CD4-positive, alpha-beta T cell treated with Interleukin-1 beta for 1 hour (primary cell): ENCODE measurements at places on chromosomes 2 and 18.

- DNase-seq, result no peak
These were observed 94.1 kb upstream of the MC4R start for GRCh38 chr18:60466677-60467076.

GRCh38 chr2:105387225-105387624 is 11.6 kb downstream of the FHL2 start:
- no peak for DNase-seq

DNA sequence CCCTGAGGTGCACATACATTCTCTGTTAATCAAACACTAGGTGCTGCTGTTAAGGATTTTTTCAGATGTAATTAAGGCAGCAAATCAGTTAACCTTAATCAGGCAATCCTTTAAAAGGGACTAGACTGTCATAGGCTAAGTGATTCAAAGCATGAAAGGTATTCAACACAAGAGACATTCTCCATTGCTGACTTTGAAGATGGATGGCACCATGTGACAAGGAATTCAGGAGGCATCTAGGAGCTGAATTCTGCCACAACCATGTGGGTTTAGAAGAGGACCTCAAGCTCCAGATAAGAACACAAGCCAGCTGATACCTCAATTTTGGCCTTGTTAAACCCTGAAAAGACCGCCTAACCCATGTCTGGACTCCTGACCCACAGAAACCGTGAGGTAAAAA is 84.0 kb downstream of the SMAD2 start:
- no peak for DNase-seq

- no peak for DNase-seq
These were observed 58.5 kb upstream of the TXNDC2 start for GRCh38 chr18:9827211-9827792.

DNA sequence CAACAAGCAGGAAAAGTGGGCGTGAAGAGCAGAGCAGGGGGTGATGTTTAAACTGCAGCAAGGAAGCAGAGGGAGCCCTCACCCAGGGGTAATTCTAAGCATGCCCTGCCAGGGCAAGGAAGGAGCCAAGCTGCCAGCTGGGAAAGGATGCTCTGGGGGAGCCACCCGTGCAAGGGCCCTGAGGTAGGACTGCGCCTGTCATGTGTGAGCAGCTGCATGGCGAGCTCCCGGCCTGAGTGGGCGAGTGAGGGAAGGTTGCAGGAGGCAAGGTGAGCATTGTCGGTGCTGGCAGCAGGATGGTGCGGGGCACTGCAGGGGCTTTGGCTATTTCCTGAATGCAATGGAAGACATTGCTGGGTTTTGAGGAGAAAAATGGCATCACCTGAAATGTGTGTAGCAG is 107.2 kb downstream of the COPS8 start:
- no peak for DNase-seq

- no peak for DNase-seq
These were observed 308.2 kb downstream of the PIEZO2 start for GRCh38 chr18:10841203-10841602.

GRCh38 chr2:217553679-217554078 is 449.1 kb downstream of the TNS1 start:
- no peak for DNase-seq

GRCh38 chr18:76445275-76445674 is 49.8 kb downstream of the ZNF516 start:
- no peak for DNase-seq

DNA sequence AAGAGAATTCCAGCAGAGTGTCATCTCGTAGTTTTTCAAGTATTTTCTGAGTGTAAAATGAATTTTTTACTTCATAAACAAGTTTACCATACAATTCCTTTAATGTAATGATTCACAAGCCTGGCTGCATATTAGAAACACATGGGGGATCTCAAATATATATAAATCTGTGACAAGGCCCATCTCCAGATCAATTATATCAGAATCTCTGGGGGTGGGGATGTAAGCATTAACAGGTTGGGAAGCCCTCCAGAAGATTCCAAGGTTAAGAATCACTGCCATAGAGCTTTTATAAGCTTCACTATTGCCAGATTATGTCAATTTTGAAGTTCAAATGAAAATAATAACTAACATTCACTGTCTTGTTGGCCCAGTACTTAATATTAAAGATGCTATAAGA is 111.2 kb downstream of the BAZ2B start:
- no peak for DNase-seq

GRCh38 chr18:76963936-76964335 is 141.6 kb downstream of the ZNF236 start:
- no peak for DNase-seq

- DNase-seq, result no peak
These were observed 335.8 kb downstream of the SMAD2 start for GRCh38 chr18:47594621-47595086.

DNA sequence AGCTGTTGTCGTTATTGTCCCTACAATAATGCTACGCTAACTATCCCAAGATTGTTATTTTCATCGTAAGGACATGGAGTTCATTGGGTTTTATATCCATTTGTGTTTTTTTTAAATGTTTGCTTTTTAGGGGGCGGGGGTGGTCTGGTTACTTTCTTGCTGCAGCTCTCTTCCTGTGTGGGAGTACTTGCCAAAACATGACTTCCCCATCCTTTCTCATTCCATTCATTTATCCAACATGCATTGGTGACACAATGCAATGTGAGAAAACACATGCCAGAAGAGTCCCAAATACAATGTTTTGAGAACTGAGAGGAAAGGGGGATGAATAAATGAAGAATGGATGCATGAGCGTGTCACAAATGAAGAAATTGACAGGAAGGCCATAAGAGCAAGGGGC is 55.9 kb downstream of the E2F6 start:
- DNase-seq, result no peak

GRCh38 chr2:13508671-13509070 is 791.9 kb downstream of the TRIB2 start:
- no peak for DNase-seq

DNA sequence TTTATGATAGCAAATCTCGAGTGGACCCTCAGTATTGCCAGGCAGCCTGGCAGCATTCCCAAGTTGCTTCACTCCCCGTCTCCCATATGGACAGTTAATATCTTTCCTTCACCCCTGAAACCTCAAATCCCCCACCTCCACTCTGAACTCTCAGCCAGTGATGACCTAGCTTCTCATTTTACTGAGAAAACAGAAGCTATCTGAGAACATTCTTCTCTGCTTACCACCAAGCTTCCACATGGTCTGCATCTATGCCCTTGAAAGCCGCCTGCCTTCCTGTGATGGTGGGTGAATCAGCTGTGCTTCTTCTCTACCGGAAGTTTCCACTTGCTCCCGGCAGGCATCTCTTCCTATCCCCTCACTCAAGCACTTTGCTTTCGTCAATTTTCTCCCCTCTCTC is 529.2 kb downstream of the EPHA4 start:
- DNase-seq, result no peak

DNA sequence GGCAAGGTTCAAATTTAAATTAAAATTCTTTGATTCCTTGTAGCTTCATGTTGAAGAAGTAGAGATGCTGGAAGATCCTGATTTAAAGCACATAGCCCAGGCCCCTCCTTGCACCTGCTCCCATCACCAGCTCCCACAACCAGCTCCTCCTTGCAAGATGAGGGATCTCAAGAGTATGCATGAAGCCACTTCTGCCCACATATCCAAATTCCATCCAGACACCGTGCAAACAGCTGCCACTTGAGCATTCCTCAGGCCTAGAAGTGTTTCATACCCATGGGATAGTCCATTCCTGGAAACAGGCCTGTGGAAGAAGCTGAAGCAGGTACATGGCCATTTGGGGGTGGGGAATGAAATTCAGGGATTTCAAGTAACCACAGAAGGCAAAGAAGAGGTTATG is 32.4 kb upstream of the ITPRID2 start:
- no peak for DNase-seq

GRCh38 chr18:23897291-23897690 is 117.3 kb upstream of the TTC39C start:
- no peak for DNase-seq

- no peak for DNase-seq
These were observed 2.3 kb downstream of the ECEL1 start for GRCh38 chr2:232485348-232485756.

DNA sequence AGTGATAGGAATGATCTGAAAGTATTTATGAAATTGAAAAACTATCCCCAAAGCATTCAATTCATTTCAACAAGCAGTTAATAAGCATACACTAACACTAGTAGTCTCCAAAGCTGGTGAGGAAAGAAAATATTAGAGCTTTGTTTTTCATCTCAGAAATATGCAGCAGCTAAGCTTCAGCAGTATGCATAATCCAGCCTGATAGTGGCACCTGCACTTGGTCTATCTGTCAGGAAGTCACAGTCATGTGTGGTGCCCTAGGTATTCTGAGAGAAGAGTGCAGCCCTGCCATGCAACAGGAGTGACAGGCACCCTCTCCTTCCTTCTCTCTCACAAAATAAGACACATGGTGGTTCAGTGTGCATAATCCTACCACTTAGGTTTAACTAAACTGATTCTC is 158.8 kb downstream of the DYM start:
- no peak for DNase-seq

- no peak for DNase-seq
These were observed 168.4 kb upstream of the THUMPD2 start for GRCh38 chr2:39947294-39948015.

DNA sequence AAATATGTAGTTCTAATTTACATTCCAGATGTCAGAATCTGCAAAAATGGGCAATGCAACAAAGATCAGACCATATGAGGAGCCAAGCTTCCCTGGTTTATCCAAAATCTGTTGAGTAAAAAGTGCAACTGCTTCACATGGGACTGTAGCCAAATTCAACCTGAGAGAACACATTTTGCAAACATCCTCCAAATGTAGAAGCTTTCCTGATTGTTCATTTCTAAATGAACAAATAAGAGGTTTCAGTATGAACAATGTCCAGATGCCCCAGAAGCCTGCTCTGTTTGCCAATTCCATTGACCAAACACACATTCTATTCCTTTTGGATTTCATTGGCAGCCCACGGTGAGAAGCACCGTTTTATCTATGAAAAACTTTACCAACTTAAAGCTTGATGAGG is 117.9 kb upstream of the OSR1 start:
- no peak for DNase-seq
